A549 treated with CORT108297 at 1 μM for 4 hours (cell line): ENCODE measurements at places on chromosomes 1 and 21. TPM values are rescaled to one million over a fixed set of nuclear protein-coding genes. Genes with fewer than 3 reads are reported as not detected.

The AUNIP gene
- total RNA-seq, result 6.0 to 8.0 TPM (median 6.4 TPM) in 5 replicates

The TTC3 gene
- total RNA-seq, result 26.0 to 39.8 TPM (median 31.2 TPM) in 5 replicates

The LRRC53 gene
- total RNA-seq, result not detected in 5 replicates

The BSND gene
- total RNA-seq, result 0.02 TPM in 1 of 5 replicates, not detected in the others

The SH2D1B gene
- 0.06 to 0.21 TPM (median 0.08 TPM) in 5 replicates for total RNA-seq

The BNIPL gene
- total RNA-seq, result 0.07 to 0.12 TPM (median 0.07 TPM) in 5 replicates

The ABCA4 gene
- 0.06 to 0.37 TPM (median 0.13 TPM) in 5 replicates for total RNA-seq
